Activated CD4-positive, alpha-beta T cell treated with anti-CD3 and anti-CD28 coated beads, Interleukin-2, amount 50 U/mL, for 1 hour (primary cell): ENCODE measurements at places on chromosomes 4 and X.

DNA sequence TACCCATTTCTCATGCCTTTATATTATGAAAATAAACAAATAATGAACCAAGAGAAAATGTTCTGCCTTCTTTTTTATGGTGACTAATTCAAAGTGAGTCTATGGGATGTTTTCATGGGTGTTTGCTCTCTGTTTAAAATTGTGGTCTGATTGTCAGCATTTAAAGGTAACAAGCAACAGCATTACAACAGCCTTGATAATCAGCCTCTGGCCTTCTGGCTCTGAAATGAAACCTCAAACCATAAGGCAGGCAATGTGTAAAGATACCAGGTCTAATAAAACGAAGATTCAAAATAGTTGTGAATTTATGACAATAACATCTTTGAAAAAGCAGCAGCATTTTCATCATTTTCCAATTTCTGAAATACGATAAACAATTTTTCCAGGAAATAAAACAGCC is 63.7 kb downstream of the FAM13A start:
- no peak for DNase-seq

- no peak for DNase-seq
Observed at GRCh38 chr4:150115851-150116250, 37.6 kb downstream of the DCLK2 start.

- no peak for DNase-seq
Observed at GRCh38 chr4:103118166-103118565, 18.5 kb upstream of the BDH2 start.

DNA sequence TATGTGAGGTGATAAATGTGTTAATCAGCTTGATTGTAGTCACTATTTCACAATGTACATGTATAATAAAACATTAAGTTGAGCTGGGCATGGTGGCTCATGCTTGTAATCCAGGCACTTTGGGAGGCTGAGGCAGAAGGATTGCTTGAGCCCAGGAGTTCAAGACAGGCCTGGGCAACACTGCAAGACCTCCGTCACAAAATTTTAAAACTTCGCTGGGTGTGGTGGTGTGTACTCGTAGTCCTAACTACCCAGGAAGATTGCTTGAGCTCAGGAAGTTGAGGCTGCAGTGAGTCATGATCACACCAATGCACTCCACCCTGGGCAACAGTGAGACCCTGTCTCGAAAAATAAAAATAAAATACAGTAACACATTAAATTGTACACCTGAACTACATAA is 20.1 kb downstream of the LYAR start:
- peak; percentile 17 for DNase-seq

- DNase-seq: no peak
Observed at GRCh38 chrX:153445106-153445855, 575 bp downstream of the TREX2 start.

GRCh38 chr4:3656416-3657356 is 109.5 kb upstream of the ADRA2C start:
- DNase-seq: no peak

DNA sequence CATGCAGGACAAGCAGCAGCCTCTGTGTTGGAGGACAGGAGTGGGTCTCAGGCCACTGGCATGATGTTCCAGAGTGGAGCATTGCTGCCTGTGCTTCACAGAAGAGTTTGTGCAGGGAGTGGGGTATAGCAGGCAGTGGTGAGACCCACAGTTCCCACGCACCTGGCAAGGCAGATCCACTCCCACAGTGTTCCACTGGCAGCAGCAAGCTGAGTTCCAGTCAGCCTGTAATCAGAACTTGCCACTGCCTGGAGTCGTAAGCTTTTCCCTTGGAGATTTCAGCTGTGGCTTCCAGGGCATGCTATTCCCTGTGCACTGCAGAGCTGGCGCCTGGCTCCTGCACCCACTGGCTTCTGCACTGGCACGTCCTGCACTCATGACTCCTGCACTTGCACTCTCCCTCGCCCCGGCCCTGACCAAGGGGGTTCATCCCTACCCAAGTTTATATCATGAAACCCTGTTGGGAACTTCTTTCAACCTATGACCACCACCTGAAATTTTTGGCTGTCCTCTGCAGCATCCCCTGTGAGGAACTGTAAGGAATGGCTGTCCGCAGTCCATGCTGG is 1144.3 kb downstream of the RAPGEF2 start:
- DNase-seq: no peak

- DNase-seq: no peak
Observed at GRCh38 chrX:131558562-131558961, 14.7 kb downstream of the OR13H1 start.

- DNase-seq: peak; percentile 24
Observed at GRCh38 chr4:26787461-26788340, 72.9 kb upstream of the STIM2 start.

DNA sequence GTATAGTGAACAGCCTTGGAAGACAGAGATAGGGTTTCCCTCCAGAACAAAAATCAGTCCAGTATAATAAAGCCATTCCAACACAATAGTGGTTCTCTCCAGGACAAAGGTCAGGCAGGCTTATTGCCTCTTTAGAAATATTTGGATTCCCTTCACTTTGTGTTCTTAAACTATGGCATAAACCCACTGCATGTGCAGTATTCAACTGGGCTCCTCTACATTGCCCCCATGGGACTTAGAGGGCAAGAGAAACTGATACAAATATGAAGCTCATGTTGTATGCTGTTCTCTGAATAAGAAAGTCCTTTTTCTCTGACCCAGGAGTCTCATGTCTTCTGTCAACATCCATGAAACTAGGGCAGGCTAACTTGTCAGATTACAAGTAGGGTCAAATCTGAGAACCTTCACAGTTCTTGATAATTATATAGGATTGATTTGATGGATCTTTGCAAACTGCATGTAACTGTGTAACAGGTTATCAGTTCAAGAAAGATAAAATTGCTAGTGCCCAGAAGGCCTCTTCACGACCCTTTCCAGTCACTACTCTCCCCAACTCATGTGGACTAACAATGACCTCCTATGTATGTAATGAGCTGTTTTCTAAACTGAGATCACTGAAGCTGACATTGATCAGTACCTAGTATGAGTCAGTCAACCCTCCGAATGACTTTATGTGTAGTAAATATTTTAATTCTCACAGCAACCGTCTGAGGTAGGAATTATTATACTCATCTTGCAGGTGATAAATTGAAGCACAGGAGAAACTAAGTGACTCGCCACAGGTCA is 31.9 kb upstream of the FAM9C start:
- no peak for DNase-seq

- no peak for DNase-seq
Observed at GRCh38 chr4:75030028-75030427, 97.1 kb downstream of the PARM1 start.

DNA sequence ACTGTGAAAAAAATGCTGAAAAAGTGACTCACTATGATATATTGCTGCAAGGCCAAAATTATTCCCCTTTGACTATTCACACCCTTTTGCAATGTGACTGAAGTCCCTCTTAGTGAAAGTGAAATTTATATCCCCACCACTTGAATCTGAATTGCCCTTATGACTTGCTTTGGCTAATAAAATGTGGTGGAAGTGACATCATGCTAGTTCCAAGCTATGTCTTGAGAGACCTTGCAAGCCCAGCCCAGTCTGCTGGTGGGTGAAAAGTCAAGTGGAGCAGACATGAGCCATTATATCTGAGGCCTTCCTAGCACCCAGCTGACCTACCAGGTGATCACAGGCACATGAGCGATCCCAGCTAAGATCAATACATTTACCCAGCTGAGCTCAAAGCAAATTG is 94.7 kb downstream of the LINC00632 start:
- no peak for DNase-seq

- DNase-seq: peak; percentile 63
Observed at GRCh38 chr4:147731580-147732517, at the start of gene ARHGAP10. TSS of gene ARHGAP10 (plus strand) at chr4:147732088. CDS start at chr4:147732302, 214 bp downstream.

GRCh38 chr4:158197194-158197776 is 13.0 kb upstream of the TMEM144 start:
- no peak for DNase-seq

- no peak for DNase-seq
Observed at GRCh38 chr4:119053245-119053644, 82.4 kb upstream of the MYOZ2 start.

DNA sequence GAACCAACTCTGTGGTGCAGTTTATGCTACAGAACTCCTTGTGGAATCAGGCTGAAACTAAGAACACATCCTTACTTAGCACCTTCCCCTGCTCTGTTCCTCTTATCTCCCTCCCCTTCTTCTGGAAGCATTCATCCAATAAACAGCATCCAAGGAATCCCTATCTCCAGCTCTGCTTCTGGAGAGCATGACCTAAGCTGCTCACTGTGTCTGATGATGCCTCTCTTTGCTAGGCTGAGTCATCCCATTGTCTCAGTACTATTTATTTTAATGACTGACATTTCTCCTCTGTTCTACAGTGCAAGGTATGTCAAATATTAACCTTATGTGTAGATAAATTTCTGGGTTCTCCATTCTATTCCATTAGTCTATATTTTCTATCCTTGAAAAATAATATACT is 71.2 kb downstream of the BEND2 start:
- DNase-seq: no peak

DNA sequence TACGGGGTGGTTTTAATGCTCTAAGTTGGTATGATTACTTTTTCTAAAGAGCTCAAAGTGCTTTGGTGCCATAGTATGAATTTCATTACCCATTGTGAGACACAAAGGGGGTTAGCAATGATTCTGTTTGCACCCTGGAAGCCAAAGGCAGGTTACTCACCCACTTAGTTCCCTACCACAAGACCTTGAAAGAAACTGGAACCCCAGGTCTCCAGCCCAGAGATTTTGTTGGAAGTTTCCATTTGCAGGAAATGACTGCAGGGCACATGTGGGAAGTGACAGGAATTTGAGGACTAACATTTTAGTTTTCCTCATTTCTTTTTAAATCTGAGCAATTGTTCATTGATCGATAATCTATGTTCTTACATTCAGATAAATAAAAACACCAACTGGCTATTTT is 1.8 kb upstream of the HS3ST1 start:
- DNase-seq: no peak

DNA sequence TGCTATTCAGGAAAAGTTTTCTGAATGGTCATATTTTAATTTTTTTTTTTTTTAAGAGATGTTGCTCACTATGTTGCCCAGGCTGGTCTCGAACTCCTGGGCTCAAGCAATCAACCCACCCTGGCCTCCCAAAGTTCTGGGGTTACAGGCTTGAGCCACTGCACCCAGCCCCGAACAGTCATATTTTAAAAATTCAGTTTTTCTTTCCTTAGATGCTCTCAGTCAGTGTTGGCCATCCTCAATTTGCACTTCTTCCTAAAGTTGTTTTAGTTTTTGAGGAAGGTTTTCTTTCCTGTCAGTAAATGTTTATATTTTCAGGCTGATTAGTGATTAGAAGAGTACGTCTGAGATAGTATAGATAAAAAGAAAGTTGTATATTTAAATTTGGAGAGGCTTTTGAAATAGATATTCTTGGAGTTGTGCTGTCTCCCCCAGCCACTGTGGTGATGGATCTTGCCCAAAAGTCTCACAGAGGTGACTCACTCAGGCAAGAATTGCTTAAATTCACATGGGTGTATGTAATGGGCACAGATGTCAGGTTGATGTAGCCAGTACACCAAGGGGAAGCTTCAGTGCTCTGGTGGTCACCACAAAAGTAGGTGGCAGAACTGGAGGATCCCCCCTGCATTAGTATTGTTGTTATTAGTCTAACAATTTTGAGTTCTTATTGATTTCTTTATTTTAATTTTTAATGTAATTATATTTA is 72.2 kb upstream of the ELOVL6 start:
- DNase-seq: no peak

GRCh38 chr4:1310031-1310795 is 20.5 kb downstream of the MAEA start:
- no peak for DNase-seq

- no peak for DNase-seq
Observed at GRCh38 chrX:20829665-20830491, 544.3 kb upstream of the CNKSR2 start.

DNA sequence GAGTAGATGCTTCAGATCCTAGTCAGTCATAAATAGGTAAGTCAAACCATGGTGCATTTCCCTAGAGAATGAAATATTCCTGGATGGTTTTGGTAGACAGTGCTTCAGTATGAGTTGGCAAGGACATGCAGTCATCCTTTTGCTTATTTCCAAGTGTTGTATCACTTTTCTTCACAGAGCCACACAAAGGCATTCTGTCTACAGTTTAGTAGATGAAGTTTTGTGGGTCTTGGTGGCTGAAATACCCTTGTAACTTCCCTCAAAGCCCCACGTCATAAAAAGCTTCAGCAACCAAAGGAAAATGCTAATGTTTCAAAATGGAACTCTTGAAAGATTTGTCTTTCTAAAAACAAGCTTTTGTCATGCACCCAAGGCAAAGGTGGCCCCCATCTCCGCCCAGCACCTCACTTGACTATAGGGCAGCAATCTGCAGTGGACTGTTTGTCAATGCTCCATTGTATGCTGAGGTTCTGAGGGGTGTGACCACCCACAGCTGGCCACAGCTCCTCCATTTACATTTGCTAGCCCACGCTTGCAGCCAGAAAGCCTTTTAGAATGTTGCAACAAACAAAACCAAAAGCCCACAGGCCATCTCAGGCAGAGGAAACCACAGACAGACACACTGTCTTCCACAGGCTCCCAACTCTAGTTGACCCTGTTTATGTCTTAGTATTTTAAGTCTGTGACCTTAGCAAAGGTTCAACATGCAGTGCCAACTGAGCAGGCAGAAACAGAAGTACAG is 87.1 kb upstream of the FAM9C start:
- no peak for DNase-seq

- no peak for DNase-seq
Observed at GRCh38 chr4:134122903-134123302, 78.7 kb downstream of the PABPC4L start.

GRCh38 chr4:70544279-70544868 is 26.0 kb downstream of the AMTN start:
- DNase-seq: no peak

DNA sequence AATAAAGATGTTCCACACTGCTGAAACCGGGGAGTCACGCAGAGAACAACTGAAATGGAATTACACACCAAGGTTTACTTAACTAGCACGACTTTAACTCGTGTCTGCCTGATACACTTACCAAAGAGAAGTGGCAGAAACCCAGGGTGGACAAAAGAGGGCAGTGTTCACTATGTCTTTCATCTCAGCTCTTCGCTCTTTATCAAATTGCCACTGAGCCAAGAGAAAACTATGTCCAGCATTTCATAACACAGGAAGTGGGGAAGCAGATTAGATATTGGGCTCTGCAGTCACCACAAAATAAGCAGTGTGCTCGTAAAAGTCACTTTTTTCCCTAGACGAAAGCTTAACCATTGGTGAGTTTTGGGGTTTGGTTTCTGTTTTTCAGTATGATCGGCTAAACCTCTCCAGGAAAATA is 155.7 kb downstream of the CHIC2 start:
- no peak for DNase-seq
